Naive thymus-derived CD4-positive, alpha-beta T cell (primary cell): ENCODE measurements at places on chromosomes 5 and 9. TPM values are rescaled to one million over a fixed set of nuclear protein-coding genes. Genes with fewer than 3 reads are reported as not detected.

Gene NFIB
- not detected for polyA plus RNA-seq

Gene CDKN2A
- 0.79 TPM for polyA plus RNA-seq

Gene NPR3
- polyA plus RNA-seq: not detected

Gene NR5A1
- not detected for polyA plus RNA-seq

DNA sequence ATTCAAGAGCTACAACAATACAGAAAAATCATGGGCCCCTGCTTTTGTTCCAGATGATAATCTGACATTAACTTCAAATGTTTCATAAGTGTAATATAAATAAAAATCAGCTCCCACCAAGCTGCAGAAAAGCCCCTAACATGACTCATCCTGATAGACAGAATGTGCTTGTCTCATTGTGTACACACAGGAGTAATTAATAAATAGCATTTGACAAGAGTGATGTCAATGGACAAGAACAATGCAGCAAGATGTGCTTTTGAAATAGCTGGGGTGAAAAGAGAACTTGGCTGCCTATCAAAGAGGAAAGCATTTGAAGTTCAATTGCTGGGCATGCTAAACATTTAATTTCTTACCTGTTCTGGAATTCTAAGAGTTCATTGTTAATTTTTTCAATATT is 79.2 kb downstream of the DNAH5 start:
- DNase-seq: no peak

DNA sequence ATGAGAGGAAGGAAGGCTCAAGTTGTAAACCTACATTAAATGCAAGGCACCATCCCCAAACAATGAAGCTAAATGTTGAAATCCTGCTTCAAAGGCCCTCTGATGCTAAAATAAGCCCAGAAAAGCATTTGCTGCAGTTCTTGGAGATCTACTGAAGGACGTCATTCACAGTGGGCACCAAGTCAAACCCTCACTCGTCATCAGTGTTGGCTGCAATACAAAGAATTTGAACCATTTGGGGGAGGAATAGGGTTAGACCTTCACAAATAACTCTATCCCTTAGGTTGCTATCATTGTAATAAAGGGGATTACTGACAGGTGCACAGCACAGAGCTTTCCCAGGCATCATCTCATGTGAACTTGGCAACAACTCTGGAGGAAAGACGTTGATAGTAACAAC is 9.3 kb upstream of the MEGF9 start:
- DNase-seq: no peak

DNA sequence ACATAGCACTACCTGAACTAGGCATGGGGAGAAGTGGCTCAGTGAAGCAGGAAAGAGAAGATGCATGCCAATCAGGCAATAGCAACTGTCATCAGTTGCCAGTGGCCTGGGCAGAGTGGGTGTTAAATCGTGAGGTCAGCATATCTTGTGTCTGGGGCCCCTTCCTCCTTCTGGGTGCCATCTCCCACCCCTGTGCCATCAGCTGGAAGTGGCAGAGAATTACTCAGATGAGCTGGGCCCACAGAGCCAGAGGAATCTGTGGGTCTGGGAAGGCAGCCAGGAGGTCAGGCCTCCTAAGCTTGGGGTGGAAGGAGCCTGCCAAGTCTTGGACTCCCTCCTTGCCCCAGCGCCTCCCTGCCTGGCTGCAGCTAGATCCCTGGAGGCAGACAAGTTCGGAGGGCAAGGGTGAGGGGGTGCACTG is 66.5 kb downstream of the GALNT12 start:
- DNase-seq: no peak

GRCh38 chr9:121388140-121388905 is 18.3 kb upstream of the STOM start:
- no peak for DNase-seq

DNA sequence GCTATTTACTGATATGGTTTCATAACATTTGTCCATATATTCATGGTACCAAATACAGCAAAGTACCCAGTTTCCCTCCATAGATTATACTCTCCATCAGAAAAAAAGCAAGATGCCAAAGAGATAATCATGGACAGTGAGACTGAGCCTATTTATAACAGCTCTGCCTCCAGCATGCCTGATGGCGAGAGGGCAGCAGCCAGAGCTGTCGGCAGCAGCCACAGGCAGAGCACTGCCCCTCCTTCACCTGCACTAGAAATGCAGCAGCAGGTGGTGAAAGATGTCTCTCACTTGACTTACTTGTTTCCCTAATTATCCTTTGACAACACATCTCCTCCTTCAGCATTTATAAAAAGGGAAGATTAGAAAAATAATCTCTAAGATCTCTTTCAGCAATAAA is 32.4 kb downstream of the CTNNAL1 start:
- no peak for DNase-seq

DNA sequence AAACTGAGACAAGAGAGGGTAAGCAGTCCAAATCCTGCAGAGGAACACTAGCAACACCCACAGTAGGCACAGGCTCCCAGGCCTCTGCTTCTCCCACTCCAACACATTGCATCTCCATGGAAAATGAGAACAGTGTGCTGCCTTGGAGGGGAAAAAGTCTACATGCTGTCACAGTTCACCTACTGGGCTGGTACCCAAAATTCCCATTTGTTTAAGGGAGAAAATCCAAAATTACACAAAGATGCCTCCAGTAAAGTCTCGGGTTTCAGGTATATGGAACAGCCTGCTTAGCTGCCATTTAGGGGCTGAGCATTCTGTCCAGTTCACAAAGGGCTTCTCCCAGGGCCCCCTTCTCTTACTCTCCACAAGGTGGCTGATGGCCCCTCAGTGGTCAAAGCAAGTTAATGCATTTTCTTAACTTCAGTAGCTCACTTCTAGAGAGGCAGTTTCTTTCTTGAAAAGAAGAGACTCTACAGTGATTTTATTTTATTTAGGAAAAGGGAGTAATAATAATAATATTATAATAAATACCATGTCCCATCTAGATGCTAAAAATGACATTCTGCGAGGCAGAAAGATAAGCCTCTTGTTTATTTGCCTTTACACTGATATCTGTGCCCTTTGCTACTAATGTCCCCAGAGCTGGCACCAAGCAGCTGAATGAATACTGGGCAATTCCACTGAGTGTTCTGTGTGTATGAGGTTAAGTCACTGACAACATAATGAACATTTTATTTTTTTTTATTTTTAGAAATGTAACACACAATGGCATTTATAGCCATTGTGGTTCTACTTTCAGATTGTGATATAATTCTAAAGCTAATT is 89.4 kb downstream of the RGS7BP start:
- no peak for DNase-seq

DNA sequence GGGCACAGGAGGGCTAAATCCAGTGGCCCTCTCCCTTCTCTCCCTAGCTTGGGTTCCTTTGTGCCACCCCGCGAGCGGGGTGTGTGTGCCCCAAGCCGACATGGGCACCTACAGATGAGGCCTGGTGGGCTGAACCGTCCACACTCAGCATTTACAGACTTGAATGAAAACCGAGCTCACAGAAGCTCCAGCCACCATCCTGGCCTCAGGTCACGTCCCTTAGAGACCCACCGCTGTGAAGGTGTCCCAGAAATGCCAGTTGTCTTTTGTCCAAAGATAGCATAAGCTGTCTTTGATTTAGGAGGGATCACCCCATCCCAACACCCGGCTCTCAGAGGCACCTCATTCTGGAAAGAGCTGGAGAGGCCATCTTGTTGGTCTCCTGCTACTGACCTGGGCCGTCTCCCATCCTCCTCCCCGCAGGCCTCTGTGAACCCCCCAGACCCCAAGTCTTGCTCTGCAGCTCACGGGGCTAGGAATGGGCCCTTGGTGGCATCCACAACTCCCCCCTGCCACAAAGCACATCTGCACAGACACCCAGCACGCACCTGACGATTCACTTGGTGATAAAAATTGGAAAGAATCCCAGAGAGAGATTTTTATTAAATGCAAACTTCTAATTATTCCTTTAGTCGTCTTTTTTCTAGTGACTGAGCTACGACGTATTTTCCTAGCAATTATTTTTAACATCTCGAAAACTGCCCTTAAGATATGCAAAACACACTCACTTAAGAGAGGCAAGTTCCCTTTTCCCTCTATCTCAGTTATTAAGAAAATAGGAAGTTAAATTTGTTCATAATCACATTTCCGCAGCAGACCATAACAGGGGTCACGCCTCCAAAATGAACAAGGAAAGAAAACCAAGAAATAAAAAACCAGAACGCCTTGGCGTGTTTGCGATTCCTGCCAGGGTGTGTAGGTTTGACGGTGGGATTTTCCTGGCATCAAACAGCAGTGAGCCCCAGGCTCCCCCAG is 80.5 kb upstream of the LMX1B start:
- DNase-seq: no peak

GRCh38 chr5:57176350-57176857 is 2.5 kb downstream of the GPBP1 start:
- DNase-seq: no peak

DNA sequence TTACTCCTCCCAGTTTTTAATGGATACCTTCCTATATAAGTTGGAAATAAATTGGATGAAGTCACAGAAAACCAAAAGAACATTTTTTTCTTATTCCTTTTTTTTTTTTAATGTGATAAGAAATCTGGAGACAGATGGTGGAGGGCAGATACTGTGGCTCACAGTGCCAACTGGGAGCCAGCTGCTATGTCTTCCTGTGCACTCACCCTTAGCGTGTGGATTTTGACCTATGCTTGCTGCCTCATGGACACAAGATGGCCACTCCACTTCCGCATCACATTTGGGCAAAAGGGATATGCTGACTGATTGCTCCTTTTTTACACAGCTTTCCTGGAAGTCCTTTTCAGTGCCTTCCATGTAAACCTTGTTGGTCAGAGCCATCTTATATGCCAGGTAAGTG is 342.6 kb downstream of the MAN2A1 start:
- DNase-seq: no peak

- no peak for DNase-seq
Measured at GRCh38 chr9:114316605-114317230, 6.2 kb upstream of the ORM1 start.

DNA sequence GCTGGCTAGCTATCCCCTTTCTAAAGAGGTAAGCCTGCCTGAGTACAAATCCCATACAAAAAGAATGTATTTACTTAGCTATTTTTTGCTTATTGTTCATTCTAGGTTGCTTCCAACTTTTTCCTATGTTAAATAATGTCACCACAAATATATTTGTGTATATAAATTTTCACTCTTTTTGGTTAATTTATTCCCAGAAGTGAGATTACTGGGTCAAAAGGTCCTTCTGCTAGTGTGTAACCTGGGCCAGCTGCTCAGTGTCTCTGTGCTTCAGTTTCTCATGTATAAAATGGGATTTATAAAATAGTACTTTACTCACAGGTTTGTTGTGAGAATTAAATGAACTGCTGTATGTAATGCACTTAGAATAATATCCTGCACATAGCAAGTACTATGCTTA is 23.9 kb upstream of the DMRT2 start:
- DNase-seq: no peak

DNA sequence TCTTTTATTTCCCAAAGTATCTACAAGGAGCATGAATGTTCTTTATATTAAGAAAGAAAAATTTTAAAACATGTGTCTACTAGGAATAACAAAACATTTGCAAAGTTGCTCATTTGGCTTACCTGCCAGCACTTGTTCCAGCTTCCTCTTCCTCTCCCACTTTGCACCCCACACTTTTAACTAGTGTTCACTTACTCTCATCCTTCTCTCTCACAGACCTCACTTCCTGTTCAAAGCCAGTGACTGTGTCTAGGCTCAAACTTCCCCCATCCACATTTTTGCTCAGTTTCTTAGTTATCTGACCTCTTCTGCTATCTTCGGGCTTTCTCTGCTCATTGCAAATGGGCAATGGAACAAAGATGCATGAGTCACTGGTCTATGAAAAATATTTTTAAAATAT is 512.2 kb upstream of the ZNF462 start:
- no peak for DNase-seq

DNA sequence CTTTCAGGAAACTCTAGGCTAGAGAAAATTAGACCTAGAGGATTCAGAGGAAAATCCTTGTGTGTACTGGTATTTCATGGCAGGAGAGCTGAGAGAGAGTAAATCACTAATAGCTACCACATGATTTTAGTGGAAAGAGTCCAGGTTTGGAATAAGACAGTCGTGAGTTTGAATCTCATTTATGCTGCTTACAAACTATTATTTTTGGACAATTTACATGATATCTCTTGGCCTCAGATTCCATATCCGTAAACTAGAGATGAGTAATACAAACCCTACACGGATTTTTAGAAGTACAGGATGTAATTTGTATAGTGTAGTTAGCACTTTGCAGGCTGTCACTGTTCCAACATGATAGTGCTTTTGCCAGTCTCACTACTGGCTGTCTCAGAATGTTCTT is 2.7 kb downstream of the IL31RA start:
- DNase-seq: no peak

DNA sequence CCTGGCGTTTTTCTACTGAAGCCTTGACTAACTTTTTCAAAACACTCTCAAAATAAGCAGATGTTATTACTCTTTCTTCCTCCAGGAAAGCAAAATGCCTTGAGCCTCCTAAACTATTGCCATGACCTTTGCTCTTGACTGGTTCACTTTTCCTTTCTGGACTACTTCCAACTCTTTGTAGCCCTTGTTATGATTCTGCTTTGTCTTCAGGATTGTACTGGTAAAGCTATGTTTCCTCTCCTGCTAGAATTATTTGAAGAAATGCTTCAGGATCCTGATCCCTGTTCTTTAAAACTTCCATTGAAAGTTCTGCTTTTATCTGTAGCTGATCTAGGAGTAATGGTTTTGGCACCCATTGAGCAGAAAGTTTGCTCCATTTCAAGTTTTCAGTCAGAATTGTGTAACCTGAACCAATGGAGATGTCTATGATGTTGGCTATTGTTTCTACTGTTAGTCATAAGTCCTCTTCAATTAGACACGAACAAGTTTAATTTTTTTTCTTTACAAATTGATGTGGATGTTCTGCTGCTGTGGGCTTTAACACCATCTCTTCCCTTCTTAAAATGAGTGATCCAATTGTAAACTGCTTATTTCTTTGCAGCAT is 1356.4 kb downstream of the EFNA5 start:
- no peak for DNase-seq
